A673 (cell line): ENCODE measurements at places on chromosomes 12 and 14. TPM values are rescaled to one million over a fixed set of nuclear protein-coding genes. Genes with fewer than 3 reads are reported as not detected.

JPH4 gene
- 0.22 TPM in 1 of 2 replicates, not detected in the other for total RNA-seq

- H3K36me3 ChIP-seq, result no peaks in the 10 kb centered on the region
- H3K27ac ChIP-seq, result no peak overlapping the region
- DNase-seq, result no peak
- H3K4me1 ChIP-seq, result no peaks in the 10 kb centered on the region
- no peaks in the 10 kb centered on the region for H3K27me3 ChIP-seq
- no peak overlapping the region for H3K4me3 ChIP-seq
Measured at GRCh38 chr12:632102-632696, 31.0 kb downstream of the NINJ2 start.

- H3K36me3 ChIP-seq, result no peaks in the 10 kb centered on the region
- no peaks in the 10 kb centered on the region for H3K27me3 ChIP-seq
Measured at GRCh38 chr12:126389220-126389841, 1324.1 kb downstream of the AACS start.

DNA sequence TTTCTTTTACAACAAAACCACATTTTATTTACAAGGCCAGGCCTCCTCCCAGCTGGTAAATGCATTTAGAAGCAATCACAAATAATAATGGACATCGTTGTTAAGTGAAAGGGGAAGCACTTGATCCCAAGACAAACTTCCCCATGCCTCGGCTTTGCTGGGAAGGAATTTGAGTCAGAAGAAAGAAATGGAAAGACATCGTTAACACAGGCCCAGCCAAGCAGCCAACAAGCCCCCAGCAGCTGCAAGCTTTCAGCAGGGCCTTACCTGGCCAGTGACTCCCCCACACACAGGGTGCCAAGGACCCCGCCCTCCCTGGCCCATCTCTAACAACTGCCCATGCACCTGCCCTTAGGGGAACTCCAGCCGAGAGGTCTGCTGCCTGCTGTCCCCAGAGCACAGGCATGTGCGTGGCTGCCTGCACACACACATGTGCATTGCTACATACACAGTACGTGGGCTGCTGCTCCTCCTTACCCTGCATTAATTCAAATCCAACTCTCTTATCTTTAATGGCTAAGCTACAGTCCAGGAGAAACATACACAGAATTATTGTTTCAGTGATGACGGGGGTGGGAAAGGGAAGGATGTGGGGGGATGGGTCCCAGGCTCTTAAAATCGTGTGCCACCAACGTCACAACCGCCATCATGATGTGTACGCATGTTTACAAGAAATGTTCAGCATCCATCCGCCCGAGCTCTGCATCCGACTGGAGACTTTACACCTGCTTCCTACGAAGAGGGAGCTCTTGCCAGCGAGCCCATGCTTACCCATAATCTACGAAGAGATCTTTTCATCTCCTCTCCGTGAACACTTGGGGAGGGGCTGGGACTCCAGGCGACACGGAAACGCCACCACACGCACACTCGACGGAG lies 9.8 kb downstream of the BCL11B start:
- H3K27ac ChIP-seq, result peak overlapping the region; percentile 93
- H3K36me3 ChIP-seq, result peaks cover 56% of the 10 kb centered on the region
- peaks cover 94% of the 10 kb centered on the region for H3K4me1 ChIP-seq
- DNase-seq, result peak; percentile 61
- peak overlapping the region; percentile 85 for H3K4me3 ChIP-seq
- H3K27me3 ChIP-seq, result no peaks in the 10 kb centered on the region

GRCh38 chr14:102732924-102733323 lies 44.3 kb upstream of the TRAF3 start:
- no peaks in the 10 kb centered on the region for H3K4me1 ChIP-seq
- H3K4me3 ChIP-seq, result no peak overlapping the region
- DNase-seq, result no peak

ADCY4 gene
- total RNA-seq, result 0.84 and 1.5 TPM in 2 replicates

RPGRIP1 gene
- total RNA-seq, result 0.86 and 0.98 TPM in 2 replicates

- H3K27me3 ChIP-seq, result no peaks in the 10 kb centered on the region
- DNase-seq, result no peak
- no peak overlapping the region for H3K4me3 ChIP-seq
- H3K4me1 ChIP-seq, result peaks cover 31% of the 10 kb centered on the region
Measured at GRCh38 chr12:124525455-124525854, 42.0 kb downstream of the NCOR2 start.

ABCB9 gene
- total RNA-seq, result 8.9 and 10.6 TPM in 2 replicates

KRT71 gene
- not detected in 2 replicates for total RNA-seq

IFNG gene
- not detected in 2 replicates for total RNA-seq

DNA sequence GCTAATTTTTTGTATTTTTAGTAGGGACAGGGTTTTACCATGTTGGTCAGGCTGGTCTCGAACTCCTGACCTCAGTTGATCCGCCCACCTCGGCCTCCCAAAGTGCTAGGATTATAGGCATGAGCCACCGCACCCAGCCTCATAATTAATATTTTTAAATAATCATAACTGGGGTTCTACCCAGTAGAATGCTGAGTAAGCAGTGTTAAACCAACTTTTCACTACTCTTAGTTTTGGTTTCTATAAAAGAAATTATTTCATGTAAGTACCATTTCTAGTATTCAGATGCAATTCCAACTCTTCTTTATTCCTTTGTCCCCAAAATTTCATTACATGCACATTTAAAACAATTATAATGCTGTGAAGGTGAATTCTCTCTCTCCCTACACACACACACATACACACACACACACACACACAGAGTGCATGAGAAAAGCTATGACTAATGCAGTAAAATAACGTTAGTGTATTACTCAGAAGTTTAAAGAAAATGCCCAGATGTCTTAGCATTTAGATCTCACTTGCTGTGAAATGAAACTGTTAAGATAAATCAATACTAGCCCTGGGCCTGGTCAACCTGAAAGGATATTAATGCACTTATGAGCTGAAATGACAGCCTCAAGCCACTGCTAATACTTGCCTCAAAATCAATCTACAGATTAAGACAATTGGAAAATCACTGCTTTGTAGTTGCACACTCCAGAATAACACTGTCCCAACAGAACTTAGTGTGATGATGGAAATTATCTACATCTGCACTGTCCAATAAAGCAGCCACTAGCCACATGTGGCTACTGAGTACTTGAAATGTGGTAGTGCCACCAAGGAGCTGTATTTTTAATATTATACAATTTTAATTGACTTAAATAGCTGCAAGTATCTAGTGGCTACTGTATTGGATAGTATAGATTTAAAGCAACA lies 36.0 kb downstream of the PTPN21 start:
- no peak overlapping the region for H3K4me3 ChIP-seq
- no peak overlapping the region for H3K27ac ChIP-seq
- DNase-seq, result peak; percentile 1

- H3K4me1 ChIP-seq, result no peaks in the 10 kb centered on the region
- H3K27me3 ChIP-seq, result no peaks in the 10 kb centered on the region
- H3K27ac ChIP-seq, result no peak overlapping the region
Measured at GRCh38 chr12:32718926-32719325, 36.8 kb downstream of the YARS2 start.

DNA sequence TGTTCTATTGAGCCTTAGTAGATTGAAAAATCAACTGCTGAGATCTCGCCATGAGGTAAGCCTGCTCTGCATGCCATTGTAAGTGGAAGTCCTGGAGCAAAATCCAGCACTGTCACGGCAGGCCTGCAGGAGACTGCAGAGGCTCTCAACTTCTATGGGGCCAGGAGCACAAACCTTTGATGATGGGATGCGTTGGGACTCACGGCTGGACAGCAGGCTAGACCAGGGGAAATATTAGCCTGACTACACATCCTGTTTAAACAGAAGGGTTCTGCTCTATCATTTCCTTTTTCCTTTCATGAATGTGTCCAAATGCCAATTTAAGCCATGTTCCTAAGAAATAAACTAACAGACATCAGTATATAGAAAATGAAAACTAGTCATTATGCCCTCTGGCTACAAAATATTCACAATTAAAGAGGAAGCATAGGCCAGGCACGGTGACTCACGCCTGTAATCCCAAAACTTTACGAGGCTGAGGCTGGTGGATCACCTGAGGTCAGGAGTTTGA lies 33.9 kb upstream of the RASSF8 start:
- H3K36me3 ChIP-seq, result no peaks in the 10 kb centered on the region
- no peak overlapping the region for H3K27ac ChIP-seq
- H3K4me1 ChIP-seq, result peaks cover 11% of the 10 kb centered on the region

- peak; percentile 18 for DNase-seq
- H3K4me3 ChIP-seq, result peak overlapping the region; percentile 78
- no peaks in the 10 kb centered on the region for H3K27me3 ChIP-seq
- H3K4me1 ChIP-seq, result peaks cover 13% of the 10 kb centered on the region
- H3K27ac ChIP-seq, result peak overlapping the region; percentile 85
- H3K36me3 ChIP-seq, result no peaks in the 10 kb centered on the region
Measured at GRCh38 chr14:20413744-20414082, 412 bp upstream of the TEP1 start.

FAM186B gene
- 0.19 and 0.20 TPM in 2 replicates for total RNA-seq

- DNase-seq, result no peak
- no peaks in the 10 kb centered on the region for H3K4me1 ChIP-seq
- H3K27ac ChIP-seq, result no peak overlapping the region
- no peaks in the 10 kb centered on the region for H3K27me3 ChIP-seq
- no peak overlapping the region for H3K4me3 ChIP-seq
Measured at GRCh38 chr12:38374751-38375150, 58.2 kb downstream of the ALG10B start.

DNA sequence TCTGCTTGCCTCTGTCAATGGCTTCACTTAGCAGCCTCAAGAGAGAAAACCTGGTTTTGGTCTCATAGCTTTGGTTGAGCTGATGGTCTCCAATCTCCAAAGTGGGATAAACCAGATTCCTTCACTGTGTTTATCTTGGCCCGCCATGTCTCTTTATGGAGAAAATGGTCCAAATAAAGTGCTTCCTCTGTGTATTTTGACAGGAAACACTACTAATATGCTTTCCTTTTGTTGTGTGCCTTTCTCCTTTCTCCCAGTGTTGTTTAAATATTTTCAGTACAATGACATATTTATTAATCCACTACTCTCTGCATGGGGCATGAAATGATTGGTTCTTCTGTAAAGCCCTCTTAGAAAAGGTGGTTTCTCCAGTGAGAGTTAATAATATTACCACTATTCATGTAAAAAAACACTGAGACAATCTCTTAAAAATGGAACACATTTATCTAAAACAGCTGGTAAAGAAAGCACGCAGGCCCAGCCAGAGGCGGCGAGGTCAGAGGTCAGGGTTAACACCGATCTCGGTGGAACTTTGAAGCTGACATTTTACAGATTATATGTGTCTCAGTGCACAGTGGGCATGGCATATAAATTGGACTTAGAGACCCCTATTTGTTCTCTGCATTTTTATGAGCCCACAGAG lies 24.2 kb downstream of the TMEM30B start:
- no peaks in the 10 kb centered on the region for H3K36me3 ChIP-seq
- no peak overlapping the region for H3K4me3 ChIP-seq

- H3K36me3 ChIP-seq, result no peaks in the 10 kb centered on the region
- H3K4me3 ChIP-seq, result no peak overlapping the region
- DNase-seq, result no peak
- no peaks in the 10 kb centered on the region for H3K27me3 ChIP-seq
- no peaks in the 10 kb centered on the region for H3K4me1 ChIP-seq
Measured at GRCh38 chr12:116421785-116422538, 137.2 kb upstream of the MAP1LC3B2 start.

DNA sequence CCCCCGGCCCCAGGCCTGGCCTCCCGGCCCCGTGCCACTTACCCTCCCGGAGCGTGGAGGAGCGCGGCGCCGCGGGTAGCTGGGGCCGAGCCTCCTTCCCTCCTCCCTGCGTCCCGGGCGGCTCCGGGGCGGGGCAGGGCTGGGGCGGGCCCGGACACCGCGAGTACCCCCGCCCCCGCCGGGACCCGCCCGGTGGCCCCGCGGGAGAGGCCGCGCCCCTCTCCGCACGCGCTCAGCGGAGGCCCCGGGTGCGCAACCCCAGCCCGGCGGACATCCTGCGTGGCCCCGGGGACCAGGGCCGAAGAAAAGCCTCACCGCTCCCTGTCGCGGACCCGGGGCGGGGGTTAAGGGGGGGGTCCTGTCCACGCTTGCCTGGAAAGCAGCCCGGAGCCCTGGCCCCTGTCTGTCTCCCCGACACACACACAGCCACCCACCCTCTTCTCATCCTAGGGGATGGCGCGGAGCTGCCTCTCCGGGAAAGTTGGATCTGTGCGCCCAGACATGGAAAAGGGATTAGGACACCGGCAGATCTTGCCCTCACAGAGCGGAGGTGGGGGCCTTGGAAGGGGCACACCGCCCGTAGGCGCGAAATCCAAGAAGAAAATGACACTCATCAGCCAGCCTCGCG lies at the start of gene SYNE3:
Gene SYNE3 (minus strand): TSS at position 97 of the 628 bp plus-strand sequence. CDS start 40,829 bp downstream, outside the sequence.
- no peaks in the 10 kb centered on the region for H3K27me3 ChIP-seq
- DNase-seq, result peak; percentile 47
- H3K4me1 ChIP-seq, result peaks cover 59% of the 10 kb centered on the region
- H3K36me3 ChIP-seq, result no peaks in the 10 kb centered on the region
- peak within 1 kb of the TSS; percentile 68 for H3K27ac ChIP-seq

PTGER2 gene
- total RNA-seq, result not detected in 2 replicates

- no peak overlapping the region for H3K27ac ChIP-seq
- no peak overlapping the region for H3K4me3 ChIP-seq
- peak; percentile 77 for DNase-seq
- H3K4me1 ChIP-seq, result peaks cover 5% of the 10 kb centered on the region
- no peaks in the 10 kb centered on the region for H3K27me3 ChIP-seq
Measured at GRCh38 chr12:49776413-49776812, 35.1 kb downstream of the TMBIM6 start.

TBK1 gene
- 30.2 and 33.8 TPM in 2 replicates for total RNA-seq

GRCh38 chr12:90589956-90590355 lies 365.0 kb downstream of the CCER1 start:
- no peak overlapping the region for H3K27ac ChIP-seq
- H3K36me3 ChIP-seq, result no peaks in the 10 kb centered on the region
- H3K27me3 ChIP-seq, result no peaks in the 10 kb centered on the region
- no peak overlapping the region for H3K4me3 ChIP-seq
- H3K4me1 ChIP-seq, result peaks cover 4% of the 10 kb centered on the region

OLR1 gene
- not detected in 2 replicates for total RNA-seq

GRCh38 chr12:82325540-82326336 lies 32.4 kb downstream of the CCDC59 start:
- H3K4me1 ChIP-seq, result peaks cover 12% of the 10 kb centered on the region
- no peak overlapping the region for H3K4me3 ChIP-seq
- DNase-seq, result no peak
- no peaks in the 10 kb centered on the region for H3K36me3 ChIP-seq

DNA sequence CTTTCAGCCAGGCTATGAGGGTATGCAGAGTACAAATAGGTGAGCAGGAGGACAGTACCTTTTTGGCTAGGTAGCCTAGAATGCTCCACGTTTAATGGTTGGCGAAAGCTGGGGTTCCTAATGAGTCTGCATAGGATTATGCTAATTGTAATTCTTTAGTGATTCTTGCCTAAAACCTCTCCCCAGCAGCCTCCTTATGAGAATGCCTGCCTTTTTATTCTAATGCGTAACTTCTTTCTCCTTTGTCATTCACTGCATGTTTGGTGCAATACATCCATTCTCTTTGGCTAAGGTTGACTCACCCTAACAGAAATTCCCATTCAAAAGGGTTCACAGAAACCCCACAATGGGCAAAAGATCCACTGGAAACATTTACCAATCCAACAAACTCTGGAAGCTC lies 752.2 kb downstream of the FSCB start:
- DNase-seq, result no peak
- H3K4me3 ChIP-seq, result no peak overlapping the region
- no peaks in the 10 kb centered on the region for H3K27me3 ChIP-seq
- H3K36me3 ChIP-seq, result no peaks in the 10 kb centered on the region
- H3K4me1 ChIP-seq, result no peaks in the 10 kb centered on the region
- no peak overlapping the region for H3K27ac ChIP-seq
